Activated CD8-positive, alpha-beta memory T cell treated with anti-CD3 and anti-CD28 coated beads for 1 hour (primary cell): ENCODE measurements at places on chromosomes 12 and 14.

GRCh38 chr14:71414631-71415403, 507.6 kb downstream of the PCNX1 start:
- no peak for DNase-seq

- DNase-seq, result no peak
Measured at GRCh38 chr12:98639491-98639890, 5.1 kb downstream of the IKBIP start.

GRCh38 chr12:64097366-64098105, 124.6 kb downstream of the KICS2 start:
- DNase-seq, result no peak

- DNase-seq, result no peak
Measured at GRCh38 chr12:58487255-58487654, 433.0 kb downstream of the LRIG3 start.

- DNase-seq, result peak; percentile 16
Measured at GRCh38 chr14:68285421-68286179, 466.0 kb downstream of the RAD51B start.

DNA sequence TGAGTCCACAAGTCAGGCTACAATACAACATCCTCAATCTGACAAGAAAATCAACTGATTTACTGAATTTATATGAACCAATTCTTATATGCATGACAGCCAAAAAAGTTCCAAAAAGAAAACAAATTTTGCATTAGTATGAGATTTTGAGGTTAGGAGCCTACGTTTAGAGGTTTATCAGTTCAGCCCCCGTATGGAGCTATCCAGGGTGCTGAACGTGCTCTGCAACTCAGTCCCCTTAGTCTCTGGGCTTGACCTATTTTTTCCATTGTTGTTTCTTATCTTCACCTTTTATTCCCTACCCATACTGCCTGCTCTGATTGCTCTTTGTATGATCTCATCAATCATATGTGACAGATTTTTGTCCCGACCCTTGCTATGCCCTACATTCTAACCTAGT, 693.0 kb downstream of the NRXN3 start:
- no peak for DNase-seq

DNA sequence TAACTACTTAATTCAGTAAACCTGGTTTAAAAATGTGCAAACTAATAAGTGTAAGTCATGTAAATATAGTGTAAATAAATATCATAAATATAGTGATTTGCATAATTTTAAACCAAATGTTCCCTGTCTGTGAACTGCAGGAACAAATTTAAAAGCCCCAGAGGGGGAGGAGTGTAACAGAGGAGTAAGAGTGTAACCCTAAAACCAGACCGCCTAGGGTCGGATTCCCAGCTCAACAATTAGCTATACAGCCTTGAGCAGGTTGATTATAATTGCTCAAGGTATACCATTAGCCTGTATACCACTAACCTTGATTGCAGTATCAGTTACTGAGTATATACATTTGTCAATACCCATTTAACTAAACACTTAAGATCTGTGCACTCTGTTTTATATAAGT, 218.4 kb downstream of the ADAMTS20 start:
- no peak for DNase-seq

- DNase-seq, result no peak
Measured at GRCh38 chr12:52444647-52445595, 7.0 kb downstream of the KRT6B start.

DNA sequence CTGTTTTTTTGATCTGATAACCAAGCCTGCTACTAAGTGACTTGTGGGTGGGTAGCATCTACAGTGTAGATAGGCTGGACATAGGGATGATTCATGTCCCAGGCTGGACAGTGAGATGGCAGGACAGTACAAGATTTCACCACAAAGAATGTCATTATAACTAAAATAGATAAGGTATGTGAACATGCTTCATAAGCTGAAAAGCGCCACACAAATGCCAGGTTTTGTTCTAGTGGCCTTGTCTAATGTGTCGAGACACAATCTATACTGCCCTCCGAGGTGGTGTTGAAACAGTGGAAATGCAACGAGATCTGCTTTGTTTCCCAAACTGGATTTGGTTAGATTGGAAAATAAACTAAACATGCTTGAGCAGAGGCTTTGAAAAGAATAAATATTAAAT, 4.4 kb downstream of the LGALS3 start:
- no peak for DNase-seq

DNA sequence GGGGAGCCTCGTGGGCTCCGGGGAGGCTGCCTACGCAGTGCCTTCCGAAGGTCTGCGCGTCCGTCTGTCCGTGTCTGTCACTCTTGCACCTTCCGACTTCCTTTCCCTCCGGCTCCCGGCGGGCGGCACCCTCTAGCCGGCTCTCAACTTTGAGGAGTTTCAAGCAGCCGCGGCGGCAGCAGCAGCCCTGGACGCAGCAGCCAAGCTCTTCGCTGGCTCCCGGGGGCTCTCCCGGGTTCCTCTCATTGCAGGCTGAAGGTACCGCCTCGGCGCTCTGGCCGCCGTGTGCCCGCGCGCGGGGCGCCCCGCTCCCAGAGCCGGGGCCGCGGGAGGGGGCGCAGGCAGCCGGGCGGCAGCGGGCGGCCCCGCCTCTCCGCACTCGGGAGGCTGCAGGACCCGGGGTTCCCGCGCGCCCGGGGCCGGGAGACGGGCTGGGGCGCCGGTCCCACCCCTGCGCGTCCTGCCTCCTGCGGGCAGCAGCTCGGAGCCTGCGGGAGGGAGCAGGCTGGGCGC, at the start of the genes AMIGO2 and PCED1B:
TSS of gene AMIGO2 (minus strand) at position 492 of the 513 bp plus-strand sequence. CDS start 957 bp downstream, outside the sequence.
TSS of gene PCED1B (plus strand) at position 154 of the 513 bp plus-strand sequence. CDS start 155,443 bp downstream, outside the sequence.
- peak; percentile 41 for DNase-seq

- no peak for DNase-seq
Measured at GRCh38 chr14:97924922-97925613, 1127.9 kb downstream of the VRK1 start.

- no peak for DNase-seq
Measured at GRCh38 chr12:131622422-131622955, 88.4 kb upstream of the SFSWAP start.

DNA sequence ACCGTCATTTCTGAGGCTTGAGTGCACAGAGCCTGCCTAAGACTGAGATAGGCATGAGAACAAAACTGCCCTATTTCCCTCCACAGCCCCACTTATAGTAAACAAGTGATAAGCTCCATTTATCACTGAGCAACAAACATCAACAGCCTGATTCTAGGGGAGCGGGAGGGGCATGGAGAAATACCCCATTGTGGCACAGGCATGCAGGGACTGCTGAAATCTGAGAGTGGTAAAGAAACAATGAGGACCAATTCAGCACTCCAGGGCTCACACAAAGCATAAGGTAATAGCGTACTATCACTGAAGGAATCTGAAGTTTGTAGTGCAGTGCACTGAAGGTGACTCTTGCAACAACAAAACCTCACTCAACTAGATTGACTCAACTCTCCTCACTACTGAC, 186.7 kb downstream of the ANO2 start:
- DNase-seq, result no peak

DNA sequence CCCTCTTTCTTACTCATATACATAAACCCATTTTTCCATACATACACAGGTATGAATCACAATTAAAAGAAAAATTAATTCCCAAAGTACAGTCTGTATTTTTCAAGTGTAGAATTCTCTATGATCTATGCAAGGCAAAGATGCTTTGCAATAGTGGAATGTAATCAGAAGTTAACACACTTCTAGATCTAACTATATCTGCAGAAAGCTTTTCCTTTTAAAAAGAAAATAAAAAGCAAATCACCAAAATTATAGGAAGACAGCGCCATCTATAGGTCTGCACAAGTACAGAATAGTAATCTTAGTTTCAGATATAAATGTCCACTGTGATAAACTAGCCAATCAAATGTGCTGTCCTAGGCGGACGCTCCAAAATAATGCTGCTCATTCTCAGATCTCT, 22.0 kb downstream of the SLC25A21 start:
- no peak for DNase-seq

- DNase-seq, result no peak
Measured at GRCh38 chr12:49219417-49220026, 30.6 kb upstream of the TUBA1A start.

DNA sequence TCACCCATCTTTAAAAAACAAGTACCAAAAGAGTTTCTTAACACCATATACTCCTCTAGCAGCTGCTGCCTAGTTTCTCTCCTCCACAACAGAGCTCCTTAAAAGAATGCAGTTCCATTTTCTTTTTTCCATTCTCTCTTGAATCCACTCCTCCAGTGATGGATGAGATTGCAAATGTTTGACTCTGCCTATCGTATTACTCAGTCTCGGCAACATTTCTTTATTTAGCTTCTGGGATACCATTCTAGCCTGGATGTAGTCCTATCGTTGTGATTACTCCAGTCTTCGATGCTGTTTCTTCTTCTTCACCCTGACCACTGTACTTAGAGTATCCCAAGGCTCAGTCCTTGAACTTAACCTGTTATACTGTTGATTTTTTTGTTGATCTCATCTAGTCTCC, 30.8 kb downstream of the CAND1 start:
- DNase-seq, result no peak

- DNase-seq, result no peak
Measured at GRCh38 chr12:131391399-131391798, 319.5 kb upstream of the SFSWAP start.

- DNase-seq, result no peak
Measured at GRCh38 chr12:105978276-105978675, 160.5 kb downstream of the NUAK1 start.

DNA sequence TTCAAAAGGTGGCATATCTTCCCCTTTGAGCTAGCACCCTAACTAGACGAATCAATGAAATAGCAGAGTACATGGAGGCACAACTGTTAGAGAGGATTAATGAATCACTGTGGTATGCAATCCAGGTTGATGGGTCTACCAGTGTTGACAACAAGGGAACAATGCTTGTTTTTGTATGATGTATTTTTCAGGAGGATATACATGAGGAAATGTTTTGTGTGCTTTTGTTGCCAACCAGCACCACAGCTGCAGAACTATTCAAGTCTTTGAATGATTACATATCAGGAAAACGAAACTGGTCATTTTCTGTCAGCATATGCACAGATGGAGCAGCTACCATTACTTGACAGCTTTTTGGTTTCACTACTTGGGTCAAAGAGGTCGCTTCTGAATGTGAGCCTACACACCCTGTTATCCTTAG, 142.6 kb downstream of the GPHN start:
- DNase-seq, result no peak

DNA sequence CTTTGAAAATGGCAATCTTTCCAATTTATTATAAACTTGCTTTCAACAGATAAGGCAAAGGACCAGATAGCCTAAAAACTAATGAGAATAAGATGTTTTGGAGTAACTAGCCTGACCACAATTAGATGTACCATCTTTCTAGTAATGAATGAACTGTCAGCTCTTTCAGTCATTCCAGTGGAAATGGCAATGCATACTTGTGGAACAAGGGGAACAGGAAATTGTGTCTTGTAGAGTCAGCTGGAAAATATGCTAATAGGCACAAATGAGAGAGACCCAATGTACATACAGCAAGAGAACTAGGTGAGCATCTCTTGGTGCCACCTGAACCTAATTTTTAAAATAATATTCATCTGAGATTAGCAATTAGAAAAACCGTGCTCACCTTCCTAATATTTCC, 76.1 kb upstream of the GPHB5 start:
- no peak for DNase-seq

DNA sequence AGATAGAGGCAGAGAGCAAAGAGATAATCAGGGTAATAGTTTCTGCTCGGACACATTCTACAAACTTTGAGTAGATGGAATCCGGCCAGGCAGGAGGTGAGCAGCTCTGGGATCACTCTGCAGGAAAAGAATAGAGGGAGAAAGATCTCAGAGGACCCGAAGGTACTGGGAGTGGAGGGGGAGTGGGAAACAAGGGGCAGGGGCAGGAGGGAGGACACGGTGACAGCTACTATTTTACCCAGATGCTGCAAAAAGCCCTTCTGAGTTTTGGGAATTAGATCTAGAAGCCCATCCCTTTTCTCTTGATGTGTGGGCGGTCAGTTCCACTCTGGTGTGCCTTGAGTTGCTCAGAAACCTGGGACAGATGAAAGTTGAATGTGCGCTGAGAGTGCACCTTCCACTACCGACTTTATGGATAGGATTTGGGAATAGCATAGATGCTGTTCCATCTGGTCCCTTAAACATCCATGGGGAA, 556 bp downstream of the GPRC5A start:
- DNase-seq, result no peak

GRCh38 chr14:24052656-24053547, 1.1 kb downstream of the CARMIL3 start:
- no peak for DNase-seq

GRCh38 chr12:97943359-97943758, 480.8 kb downstream of the RMST start:
- DNase-seq, result no peak

- DNase-seq, result no peak
Measured at GRCh38 chr14:99854831-99855230, 61.6 kb downstream of the EML1 start.

DNA sequence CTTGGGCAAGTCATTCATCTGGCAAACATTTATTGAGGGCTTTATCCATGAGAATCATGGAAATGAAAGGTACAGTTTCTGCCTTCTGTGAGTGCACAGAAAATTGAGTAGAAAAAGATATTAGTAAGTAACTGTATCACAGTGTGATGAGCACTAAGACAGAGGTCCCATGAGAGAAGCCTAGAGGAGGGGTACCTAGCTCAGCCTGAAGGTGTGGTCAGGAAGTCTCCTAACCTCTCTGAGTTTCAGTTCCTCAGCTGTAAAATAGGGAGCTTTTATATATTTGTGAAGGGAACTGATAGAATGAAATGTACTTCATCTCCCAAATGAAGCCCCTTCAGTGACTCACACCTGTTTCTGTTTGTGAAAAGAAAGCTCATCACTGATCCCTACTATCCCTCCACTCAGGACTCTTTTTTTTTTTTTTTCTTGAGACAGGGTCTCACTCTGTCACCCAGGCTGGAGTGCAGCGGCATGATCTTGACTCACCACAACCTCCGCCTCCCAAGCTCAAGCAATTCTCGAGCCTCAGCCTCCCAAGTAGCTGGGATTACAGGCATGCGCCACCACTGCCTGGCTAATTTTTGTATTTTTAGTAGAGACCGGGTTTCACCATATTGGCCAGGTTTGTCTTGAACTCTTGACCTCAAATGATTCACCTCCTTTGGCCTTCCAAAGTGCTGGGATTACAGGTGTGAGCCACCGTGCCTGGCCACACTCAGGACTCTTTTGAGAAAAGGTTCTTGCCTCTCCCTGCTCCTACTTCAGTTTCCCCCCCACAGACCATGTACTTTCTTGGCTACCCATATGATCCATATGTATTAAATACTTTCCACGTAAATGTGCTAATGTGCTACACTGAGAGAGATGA, 93.7 kb upstream of the FUT8 start:
- no peak for DNase-seq

DNA sequence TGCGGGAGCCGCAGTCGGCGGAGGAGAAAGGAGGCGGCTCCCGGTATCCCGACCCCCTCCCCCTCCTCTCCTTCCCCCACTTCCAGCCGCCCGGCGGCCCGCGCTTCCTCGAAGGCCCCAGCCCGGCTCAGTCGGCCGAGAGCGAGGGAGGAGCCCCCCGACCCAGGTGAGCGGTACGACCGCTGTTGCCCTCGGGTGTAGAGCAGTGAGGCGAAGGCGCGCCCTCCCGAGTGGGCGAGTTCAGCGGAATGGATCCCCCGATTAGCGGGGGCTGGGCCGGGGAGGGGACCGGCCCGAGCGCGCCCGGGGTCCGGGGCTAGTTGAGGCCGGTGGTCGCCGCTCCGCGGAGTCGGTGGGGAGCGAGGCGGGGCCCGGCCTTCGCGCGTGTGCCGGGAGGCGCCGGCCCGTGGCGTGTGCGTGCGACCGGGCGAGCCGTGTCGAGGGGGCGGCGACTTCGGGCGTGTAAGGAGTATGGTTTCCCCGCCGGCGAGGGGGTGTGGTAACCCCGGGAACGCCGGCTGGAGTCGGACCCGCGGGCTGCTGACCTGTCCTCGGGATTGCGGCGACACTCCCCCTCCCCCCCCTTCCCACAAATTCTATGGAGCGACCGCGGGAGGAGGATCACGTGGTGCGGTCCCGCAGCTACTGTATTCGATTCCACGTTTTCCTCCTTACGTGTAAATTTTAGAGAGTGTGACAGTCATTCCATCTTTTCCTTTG, 501 bp downstream of the RIMKLB start:
- DNase-seq, result no peak
